GM04504 (cell line): ENCODE measurements at places on chromosomes 11 and 22.

GRCh38 chr11:20068691-20069090 lies 91.6 kb downstream of the DBX1 start:
- DNase-seq, result no peak

DNA sequence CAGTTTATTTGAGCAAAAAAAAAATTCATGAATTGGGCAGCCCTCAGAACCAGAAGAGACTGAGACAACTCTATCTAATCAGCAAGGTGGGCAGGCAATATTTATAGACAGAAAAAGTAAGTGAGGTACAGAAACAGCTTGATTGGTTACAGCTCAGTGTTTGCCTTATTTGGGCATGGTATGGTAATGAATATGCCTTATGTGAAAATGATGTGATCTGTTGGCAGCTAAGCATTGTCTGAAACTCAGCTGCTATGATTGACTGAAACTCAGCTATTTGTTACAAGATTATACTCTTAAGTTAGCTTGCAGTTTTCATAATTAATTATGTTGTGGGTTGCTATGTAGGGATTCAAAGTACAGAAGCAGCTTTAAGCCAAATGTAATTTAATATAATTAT lies 127.6 kb downstream of the CNTN5 start:
- DNase-seq, result no peak

DNA sequence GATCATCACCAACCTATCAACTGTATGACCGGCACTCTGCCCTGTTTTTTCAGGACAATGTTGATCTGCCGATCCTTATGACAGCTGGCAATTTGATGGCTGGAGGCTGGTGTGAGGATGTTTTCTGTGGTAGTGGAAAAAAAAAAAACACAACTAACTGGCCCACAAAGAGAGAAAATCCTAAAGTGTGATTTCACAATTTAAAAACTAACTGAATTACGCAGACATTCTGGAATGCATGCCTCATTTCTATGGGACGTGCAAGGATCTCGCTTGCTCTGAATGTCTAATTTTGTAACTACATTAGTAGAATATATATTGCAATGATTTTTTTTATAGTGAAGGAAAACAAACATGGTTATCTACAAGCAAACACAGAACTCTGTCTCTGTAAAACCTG lies 590.5 kb downstream of the ETS1 start:
- no peak for DNase-seq

GRCh38 chr11:110878513-110878912 lies 166.3 kb upstream of the ARHGAP20 start:
- no peak for DNase-seq

DNA sequence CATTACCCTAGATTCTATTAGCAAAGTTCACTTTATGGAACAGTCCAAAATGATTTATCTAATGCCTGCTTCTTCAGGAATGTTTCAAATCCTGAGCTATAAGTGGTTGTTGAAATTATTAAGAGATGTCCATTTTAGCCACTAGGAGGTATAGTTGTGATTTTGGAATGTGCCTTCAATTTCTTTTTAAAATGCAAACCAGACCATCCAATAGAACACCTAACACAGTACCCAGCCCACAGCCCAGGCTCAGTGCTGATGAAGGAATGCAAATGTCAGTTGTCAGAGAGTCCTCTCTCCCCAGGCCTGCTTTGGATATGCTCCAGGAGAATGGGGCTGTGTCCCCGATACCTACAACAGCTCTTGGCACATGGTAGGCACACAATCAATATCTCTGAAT lies 85.8 kb upstream of the E2F8 start:
- no peak for DNase-seq

- no peak for DNase-seq
Measured at GRCh38 chr11:5622802-5623201, 2.0 kb upstream of the TRIM34 start.

- no peak for DNase-seq
Measured at GRCh38 chr11:10139143-10139542, 154.9 kb downstream of the SBF2 start.

GRCh38 chr11:85695546-85695945 lies 9.6 kb upstream of the CCDC89 start:
- no peak for DNase-seq

DNA sequence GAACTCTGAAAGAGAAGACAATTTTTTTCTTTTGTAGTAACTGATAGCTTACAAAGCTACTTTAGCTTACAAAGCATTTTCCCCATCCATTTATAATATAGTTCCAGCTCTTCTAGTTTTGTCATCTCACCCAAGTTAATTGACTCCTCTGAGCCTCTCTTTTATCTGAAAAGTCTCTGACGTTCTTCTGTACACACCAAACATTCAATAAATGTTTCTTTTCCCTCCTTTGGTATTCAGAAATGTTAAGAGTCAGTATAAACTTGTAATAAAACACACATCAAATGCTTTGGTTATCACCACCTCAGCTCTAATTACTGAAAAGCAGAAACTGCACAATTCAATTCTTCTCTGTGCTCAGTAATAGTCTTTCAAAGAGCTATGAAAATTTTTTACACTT lies 5.9 kb downstream of the CCDC90B start:
- no peak for DNase-seq

- no peak for DNase-seq
Measured at GRCh38 chr22:30265131-30265720, 1.4 kb downstream of the OSM start.

DNA sequence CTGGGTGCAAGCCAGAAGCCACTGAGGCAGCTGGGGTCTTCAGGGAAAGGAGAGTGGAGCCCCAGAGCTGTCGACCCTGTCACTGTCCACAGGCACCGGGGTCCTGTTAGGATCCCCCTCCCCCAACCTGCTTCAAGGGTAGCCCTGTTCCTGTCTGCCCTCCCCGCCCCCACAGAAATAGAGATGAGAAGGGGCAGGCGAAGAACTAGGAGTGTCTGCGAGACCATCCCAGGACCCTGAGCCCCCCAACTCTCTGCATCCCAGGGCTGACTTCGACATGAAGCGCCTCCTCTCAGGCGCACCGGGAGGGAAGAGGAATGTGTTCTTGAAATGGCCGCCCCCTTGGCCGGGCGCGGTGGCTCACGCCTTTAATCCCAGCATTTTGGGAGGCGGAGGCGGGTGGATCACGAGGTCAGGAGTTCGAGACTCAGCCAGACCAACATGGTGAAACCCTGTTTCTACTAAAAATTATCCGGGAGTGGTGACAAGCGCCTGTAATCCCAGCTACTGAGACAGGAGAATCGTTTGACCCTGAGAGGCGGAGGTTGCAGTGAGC lies 607 bp upstream of the ZNF70 start:
- DNase-seq, result no peak

DNA sequence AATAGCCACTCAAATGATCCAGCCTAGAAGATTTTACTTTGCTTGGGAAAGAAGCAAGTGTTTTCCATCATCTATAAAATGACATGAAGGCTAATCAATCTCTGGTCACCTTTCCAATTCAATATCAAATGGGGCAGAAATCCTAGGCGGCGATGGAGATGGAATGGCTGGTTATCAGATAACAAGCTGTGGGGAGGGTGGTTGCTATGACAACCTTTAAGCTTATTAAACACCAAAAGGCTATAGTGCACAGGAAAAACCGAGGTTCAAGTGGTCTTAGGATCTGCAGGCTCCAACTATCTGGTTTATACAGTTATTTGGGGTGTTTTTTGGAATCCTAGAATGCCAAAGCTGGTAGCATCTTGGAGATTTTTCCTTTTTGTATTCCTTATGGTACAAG lies 13.9 kb upstream of the BSX start:
- DNase-seq, result no peak

GRCh38 chr11:30109774-30110173 lies 92.9 kb upstream of the KCNA4 start:
- no peak for DNase-seq

DNA sequence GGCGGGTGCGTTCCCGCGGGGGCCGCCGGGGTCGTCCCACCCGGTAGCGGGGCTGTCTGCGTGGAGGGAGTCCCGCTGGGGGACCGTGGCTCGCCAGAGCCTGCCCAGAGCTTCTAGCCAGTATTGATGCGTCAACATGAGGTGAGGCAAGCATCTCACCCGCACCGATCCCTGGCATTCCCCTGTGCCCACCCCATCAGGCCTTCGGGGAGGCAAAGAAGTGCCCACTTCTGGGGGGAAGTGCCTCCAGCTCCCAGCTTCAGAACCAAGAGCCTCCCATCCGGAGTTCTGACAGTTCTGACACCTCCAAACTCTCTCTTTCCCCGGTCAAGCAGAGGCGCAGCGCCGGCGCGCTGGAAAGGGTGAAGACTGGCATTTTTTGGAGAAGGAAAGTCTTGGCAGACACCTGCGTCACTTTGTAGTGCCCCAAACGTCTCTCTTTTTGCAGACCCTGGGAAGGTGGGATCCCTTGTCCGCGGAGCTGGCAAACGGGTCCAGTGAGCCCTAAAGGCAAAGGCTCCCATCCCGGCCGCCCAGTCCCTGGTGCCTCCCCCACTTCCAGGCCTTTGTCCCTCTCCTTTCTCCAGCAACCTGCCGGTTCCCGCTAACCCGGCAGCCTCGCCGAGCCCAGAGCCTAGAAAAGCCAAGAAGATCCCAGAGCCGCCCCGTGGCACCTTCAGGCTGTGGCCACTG lies 3.2 kb upstream of the PAX6 start:
- no peak for DNase-seq

DNA sequence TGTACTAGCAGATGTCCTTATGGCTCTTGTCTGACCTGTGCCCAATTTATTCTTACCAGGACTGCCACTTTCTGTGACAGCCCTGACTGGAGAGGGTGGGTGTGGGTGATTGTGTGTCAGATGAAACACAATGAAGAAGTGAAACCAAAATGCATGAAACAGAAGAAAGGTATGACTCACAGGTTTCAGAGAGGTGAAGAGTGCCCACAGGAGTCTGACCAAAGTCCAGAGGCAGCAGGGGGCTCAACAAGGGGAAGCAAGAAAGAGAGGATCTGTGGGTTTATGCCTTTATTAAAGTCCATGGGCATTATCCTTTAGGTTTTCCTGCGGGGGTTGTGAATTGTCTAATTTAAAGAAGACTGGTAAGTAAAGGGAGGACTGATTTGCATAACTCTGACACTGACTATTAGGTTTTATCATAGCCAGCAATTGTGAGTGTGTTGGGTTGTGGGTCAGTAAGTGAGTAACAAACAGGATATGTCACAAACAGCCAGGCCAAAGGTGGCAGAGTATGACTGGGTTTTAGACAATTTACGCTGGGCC lies 3.9 kb upstream of the OR4C6 start:
- DNase-seq, result no peak

DNA sequence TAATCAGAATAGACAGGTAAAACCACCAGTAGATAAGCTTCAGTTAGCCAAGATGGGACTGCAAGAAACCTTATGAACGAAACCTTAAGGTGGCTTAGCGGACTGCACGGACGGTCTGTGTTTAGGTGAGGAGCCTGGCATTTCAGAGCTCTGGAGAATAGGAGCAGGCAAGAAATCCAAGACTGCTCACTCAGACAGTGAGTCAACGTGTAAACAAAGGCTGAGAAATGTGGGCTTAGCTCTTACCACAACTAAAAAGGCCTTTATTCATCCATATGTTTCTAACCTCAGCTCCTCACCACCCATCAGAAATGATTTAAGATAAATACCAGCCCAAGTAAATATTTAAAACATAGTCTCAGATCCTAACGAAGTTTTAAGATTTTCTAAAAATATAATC lies 657.7 kb downstream of the OPCML start:
- DNase-seq, result no peak

DNA sequence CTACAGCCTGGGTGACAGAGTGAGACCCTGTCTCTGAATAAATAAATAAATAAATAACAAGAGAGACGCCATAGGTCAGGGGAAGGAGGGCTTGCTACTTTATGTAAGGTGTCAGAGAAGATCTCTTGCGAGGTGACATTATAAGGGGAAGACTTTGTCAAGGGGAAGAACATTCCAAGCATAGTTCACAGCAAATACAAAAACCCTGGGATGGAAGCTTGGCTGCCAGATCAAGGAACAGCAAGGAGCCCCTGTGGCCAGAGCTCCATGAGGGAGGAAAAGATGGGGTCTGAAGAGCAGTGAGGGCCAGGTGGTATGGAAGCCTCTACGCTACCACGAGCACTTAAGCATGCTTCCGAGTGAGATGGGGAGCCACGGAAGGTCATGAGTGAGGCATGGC lies 62.3 kb downstream of the AHNAK start:
- no peak for DNase-seq

DNA sequence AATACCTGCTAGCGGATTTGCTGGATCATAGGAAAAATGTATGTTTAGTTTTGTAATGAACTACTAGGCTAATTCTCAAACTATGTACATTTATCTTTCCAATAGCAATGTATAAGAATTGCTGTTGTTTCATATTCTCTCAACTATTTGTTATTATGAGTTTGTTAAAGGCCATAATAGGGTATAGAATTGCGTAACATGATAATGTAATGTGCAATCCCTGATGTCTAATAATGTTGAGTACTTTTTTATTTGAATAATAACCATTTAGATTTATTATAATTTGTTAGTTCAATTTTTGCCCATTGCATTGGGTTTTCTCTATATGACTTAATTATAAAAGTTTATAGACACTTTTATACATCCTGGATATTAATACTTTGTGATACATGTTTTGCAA lies 801.6 kb downstream of the LUZP2 start:
- DNase-seq, result no peak

GRCh38 chr11:95671768-95672167 lies 117.8 kb downstream of the FAM76B start:
- DNase-seq, result no peak

- no peak for DNase-seq
Measured at GRCh38 chr11:81342966-81343365, 1390.7 kb downstream of the FAM181B start.

DNA sequence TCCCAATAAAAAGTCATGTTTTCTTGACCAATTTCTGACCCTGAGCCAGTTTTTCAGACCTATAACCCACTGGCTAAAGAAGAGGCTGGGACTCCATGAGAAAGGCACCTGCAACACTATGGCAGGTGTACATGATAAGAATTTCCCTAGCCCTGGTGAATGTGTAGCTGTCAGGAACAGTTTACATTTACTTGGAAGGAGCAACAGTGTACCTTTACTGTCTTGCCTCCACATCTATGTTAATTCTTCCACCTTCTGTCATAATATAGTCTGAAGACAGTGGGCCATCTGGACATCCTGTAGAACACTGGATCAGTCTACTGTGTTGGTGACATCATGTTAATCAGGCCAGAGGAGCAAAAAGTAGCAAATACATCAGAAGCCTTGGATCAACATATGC lies 72.1 kb upstream of the CD82 start:
- DNase-seq, result no peak
